Peyer's patch (tissue), 4 donors: ENCODE measurements at places on chromosomes 2 and 18.

- no peak for DNase-seq
Observed at GRCh38 chr2:63034526-63034925, 16.1 kb upstream of the OTX1 start.

- no peak for DNase-seq
Observed at GRCh38 chr18:79898952-79899608, 52.4 kb downstream of the SLC66A2 start.

DNA sequence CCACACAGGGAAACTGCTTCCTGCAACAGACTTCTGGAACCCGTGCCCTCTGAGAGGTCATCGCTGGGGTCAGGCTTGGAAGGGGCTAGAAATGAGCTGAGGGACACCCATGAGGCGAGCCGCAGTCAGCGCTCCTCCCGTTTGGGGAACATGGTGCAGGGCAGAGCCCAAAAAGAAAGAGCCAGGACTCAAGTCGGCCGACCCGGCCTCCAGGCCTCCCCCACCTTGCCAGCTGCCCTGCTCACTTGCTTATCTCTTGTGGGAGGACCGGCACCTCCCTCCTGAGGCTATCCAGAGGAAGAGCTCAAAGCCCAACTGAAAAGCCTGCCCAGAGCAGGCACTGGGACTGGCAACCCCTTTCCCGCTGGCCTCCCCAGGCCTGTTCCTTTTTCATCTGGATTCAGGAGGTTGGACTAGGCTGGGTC, 43.6 kb downstream of the SCTR start:
- no peak for DNase-seq

DNA sequence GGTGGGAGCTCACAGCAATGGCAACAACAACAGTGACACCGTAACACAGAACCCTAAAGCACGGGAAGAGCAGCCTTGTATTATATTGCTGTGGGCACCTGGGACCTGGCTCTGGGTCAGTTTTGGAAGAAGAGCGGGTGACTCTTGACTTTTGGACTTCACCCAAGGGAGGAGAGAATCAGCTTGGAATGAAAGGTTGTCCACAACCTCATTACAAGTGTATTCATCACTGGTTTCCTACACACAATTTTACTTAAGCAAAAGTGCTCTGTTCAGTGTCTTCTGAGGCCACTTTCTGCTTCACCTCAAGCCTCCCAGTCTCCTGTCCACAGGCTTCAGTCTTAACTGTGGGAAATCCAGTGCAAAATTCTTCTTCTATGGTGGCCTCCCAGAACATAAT, 263.8 kb downstream of the KCNE4 start:
- no peak for DNase-seq

DNA sequence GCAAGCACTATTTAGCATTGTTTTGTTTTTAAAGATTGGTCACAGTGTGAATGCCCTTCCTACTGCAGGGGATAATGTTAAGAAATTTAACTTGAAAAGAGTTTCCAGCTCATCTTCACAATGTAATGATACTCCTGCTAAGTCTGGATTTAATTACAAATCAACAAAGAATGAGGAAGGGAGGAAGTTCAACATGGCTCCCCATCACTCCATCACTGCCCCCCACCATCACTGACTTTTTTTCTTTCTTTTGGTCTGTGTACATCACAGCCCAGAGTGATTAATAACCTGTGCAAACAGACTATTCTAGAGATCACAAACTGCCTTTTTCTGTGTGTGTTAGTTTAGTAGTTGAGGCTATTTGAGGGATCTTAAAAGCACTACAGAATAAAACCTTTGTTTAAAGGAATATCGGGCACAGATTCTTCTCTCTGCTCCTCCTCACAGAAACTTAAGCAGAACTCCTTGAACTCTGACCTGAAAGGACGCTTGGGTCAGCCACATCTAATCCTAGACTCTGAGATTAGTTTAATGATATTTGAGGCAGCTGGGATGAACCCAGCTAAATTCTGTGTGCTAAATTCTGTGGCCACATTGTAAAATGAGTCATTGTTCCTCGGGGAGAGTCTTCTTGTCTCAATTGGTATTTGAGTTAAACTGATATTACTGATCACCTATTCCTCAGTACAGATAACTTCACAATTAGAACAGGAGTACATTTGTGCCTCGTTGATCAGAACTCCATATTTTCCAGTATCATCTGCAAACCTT, 47.8 kb downstream of the SATB2 start:
- no peak for DNase-seq

GRCh38 chr2:148882051-148882450, 7.0 kb downstream of the KIF5C start:
- no peak for DNase-seq

DNA sequence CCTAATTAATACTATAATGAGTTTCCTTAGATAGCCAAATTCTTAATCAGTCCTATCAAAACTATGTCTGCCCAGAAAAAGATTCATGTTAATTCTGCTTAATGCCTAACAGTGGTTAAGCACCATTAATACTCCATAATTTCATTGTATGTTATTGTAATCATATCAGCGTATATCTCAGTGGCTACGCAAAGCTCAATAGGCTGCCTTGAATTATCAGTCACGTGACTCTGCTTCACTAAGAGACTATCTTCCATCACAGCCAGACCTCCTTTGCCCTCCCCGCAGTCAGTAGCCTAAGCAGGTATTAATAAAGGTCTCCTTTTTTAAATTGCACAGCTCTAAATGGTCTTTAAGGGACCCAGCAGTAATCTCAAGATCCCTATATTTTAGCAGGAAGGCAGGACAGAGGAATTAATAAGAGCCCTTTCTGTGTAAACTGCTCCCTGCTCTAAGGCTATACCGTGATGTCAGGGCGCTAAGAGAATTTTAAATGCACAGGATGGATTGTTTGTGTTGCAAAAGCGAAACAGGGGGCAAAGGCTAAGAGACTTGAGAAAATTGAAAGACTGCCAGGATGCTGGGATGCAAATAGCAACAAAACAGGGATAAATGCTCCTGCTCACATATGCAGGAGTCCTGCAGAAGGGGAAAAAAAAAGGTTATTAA, 215.6 kb upstream of the POU3F3 start:
- no peak for DNase-seq

DNA sequence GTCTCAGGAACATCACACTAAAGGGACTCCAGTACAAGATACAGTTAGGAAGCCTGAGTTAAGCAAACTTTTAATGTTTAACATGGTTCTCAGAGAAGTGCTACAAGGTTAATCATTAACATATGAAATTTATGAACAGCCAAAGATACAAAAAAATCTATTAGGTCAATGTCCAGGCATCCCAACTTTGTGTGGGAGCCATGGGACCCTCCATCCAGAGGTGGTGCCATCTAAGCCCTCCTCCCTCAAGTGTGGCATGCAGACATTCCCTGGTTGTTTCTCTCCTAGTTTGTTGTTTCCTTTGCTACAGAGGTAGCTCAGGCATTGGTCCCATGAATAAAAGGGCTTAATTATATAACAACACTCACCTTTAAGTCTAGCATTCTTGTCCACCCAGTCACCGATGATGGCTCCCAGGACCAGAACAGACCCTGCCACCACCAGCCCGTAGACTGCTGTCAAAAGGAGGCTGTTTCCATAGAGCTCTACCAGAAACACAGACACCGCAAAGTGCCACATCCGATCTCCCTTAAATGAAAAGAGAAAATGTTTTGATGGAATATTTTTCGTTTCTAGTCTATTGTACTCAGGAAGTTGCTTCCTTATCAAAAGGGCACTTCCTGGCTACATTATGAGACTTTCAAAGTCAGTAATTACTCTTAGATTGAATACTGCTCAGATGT, 5.7 kb downstream of the SLC40A1 start:
- DNase-seq, result no peak

DNA sequence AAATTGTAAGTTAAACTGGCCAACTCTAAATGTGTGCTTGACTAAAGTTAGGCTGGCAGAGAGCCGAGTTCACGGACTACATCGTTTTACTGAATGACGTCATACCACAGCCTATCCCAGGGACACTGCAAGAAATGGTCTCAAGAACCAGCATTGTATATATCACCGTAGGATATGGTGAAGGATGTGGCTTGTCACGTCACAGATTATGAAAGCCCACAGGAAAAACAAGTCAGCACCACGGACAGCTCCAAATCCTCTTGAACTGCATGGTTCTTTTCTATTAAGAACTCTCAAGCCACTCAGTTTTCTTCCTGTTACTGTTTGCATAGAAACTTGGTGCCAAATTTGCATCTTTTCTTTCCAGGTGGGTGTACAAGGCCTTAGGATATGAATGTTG, 85.1 kb upstream of the ACAA2 start:
- DNase-seq, result peak; percentile 52

- no peak for DNase-seq
Observed at GRCh38 chr2:39703181-39703872, 37.6 kb downstream of the TMEM178A start.

DNA sequence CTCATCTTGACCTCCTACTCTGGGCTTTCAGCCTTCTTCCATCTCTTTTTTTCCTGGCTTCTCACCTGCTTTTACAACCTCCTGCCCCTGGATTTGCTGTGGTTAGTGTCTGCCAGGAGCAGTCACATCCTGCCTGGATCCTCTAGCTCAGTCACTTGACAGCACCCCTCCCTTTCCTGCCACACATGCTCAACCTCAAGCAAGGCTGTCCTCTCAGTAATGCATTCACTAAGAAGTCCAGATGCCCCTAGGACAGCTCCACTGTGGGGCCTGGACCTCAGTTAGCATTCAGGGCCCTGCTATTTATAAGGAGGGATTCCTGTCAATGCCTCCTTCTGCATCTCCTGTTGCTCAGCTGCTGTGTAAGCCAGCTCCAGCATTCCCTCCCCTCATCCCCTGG, 275.5 kb downstream of the SMAD2 start:
- DNase-seq, result no peak

DNA sequence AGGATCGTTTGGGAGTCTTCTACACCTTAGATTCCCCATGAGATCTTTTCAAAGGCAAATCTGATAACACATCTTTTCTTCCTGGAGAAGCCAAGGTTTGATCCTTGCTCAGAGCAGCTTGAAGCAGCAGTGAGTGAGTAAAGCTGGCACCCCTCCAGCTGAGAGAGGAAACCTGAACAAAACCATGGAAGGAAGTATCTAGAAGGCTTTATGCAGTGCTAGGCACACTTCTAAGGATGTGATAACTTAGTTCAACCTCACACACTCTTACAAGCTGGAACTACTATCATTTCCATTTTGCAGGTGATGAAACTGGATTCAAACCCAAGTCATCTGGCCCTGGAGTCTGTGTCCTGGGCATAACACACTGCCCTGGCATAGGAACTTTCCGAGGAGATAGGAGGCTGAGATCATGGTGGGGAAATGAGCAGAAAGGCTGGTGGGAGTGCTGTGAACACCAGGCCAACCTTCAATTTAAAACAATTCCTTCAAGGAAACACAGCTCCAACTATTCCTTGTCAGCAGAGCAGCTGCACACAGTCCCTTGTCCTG, 71.2 kb downstream of the CTAGE1 start:
- DNase-seq, result no peak

GRCh38 chr18:50560681-50561629, 1.1 kb downstream of the MAPK4 start:
- DNase-seq, result no peak

DNA sequence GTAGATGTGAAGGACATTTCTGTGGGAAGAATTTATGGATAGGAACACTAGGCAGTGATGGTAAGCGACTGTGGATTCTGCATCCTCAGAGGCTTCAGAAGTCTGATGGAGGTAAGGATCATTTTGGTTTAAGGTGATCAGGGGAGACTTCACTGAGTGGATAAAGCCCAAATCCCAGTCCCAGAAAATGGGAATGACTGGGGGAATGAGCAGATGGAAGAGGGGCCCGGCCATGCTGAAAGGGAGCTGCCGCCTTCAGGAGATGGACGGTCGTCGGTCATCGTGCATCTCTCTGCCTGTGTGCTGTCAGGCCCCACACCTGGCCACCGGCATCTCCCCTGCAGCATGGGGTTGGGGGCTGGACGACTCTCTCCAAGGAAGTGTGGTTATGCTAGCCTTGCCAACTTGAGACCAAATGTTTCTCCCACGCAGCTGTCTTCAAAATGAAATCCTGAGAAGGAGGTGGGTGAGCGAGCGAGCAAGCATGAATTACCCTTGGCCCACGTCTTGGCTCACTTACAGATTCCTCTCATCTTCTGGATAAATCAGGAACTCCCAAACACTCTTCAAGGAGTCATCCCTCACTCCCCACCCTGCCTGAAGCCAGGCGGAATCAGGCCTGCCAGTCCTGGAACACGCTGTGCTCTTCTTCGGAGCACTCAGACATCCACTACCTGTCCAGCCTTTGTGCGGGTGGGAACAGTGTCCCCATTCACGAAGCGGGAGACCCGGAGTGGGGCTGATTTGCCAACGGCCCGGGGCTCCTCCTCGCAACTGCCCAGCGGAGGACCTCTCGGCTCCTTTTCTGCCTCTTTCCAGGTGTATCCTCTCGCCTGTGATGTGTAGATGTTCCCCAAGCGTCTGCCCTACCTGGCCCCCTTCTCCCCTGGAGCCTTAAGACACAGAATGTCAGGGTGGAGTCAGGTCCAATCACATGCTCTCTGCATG, 85.6 kb downstream of the PRKCE start:
- no peak for DNase-seq

DNA sequence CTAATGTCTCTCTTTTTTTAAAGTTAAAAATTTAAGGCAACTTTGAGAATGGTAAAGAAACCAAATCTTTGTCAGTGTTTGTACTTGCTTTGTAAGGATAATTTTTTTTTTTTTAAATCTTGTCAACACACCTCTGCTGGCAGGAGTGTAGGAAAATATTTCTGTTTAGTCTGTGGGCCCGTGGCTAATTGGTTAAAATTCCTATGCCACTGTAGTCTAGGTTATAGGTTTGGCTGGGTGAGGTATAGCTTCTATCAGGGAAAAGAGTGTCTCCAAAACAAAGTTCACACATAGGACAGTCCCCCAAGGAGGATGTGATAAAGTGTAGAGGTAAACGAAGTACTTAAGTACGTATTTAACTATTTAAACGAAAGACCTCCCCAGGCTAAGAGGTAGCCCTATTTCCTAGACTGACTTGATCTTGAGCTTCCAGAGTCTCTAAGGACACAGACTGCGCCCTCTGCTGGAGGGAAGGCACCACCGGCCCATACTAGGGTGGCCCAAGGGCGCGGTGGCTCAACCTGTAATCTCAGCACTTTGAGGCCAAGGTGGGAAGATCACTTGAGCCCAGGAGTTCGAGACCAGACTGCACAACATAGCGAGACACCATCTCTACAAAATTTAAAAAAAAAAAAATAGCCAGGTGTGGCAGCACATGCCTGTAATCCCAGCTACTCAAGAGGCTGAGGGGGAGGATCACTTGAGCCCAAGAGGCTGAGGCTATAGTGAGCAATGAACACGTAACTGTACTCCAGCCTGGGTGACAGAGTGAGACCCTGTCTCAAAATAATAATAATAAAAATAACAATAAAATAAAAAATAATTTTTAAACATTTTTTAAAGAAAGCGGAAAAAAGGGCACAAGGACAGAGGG, 8.9 kb downstream of the TEX44 start:
- DNase-seq, result peak; percentile 88
